Cardiac muscle cell (in vitro differentiated cells and primary cell): ENCODE measurements at places on chromosomes 2 and 18.

DNA sequence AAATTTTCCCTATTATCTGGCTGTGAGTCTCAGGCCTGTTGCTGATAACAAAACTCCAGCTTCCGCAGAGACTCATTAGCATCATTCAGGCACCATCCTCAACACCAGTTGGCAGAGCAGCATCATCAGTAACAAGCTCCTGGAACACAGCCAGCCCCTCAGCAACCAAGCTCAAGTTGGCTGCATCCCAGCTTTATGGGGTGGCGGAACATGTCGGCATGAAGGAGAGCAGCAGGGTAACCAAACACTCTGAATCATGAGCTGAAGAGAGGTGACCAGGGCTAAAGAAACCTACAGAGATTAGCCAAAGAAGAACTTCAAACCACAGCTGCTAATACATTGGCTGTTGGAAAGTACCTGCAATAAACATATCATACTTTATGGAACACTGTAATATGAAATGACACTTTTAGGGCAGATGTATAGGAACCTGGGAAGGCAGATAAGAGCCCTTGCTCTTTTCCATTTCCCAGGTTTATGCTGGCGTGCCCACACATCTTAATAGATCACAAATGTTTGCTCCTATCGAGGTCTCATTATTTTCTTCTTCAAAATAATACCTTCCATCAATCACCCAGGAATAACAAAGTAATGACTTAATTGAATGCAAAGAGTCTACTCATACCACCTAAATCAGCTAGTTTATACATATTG lies 63.8 kb downstream of the PDE11A start:
- H3K27ac ChIP-seq, result no peak overlapping the region
- DNase-seq, result peak; percentile 12
- no peaks in the 10 kb centered on the region for H3K4me1 ChIP-seq
- no peaks in the 10 kb centered on the region for H3K27me3 ChIP-seq
- H3K4me3 ChIP-seq, result no peak overlapping the region
- no peaks in the 10 kb centered on the region for H3K36me3 ChIP-seq

DNA sequence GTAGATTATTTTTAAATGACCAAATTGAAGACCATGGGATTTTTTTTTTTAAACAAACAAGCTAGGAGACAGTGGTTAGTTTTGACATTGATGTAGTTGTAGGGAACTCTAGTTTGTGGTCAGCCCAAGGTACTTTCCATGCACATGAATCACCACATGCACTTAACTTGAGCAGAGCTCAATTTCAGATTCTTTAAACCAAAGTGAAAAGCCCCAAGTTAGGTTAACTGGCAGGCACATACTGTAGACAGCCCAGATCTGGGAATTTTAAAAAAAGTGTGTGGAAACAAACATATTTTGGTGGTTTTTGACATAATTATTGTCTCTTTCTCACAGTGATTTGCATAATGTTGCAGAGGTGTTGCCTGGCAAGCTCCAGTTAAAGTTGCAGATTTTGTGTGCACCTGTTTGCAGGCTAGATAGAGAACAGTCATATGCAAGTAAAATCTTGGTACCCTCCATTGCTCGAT lies 88.4 kb downstream of the BCL2L11 start:
- no peaks in the 10 kb centered on the region for H3K27me3 ChIP-seq
- H3K27ac ChIP-seq, result no peak overlapping the region
- H3K4me3 ChIP-seq, result no peak overlapping the region
- peak; percentile 43 for DNase-seq
- H3K36me3 ChIP-seq, result no peaks in the 10 kb centered on the region

DNA sequence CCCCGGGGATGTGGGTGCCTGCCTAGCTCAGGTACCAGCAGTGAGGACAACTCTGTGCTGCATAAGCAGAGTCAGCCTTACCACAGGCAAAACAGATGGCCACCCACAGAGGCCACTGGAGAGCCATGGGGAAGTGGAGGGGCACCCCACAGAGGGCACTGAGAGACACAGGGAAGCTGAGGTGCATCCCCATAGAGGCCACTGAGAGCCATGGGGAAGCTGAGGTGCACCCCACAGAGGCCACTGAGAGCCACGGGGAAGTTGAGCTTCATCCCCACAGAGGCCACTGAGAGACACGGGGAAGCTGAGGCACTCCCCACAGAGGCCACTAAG lies 134.1 kb upstream of the EPAS1 start:
- no peak overlapping the region for H3K4me3 ChIP-seq
- peaks cover 11% of the 10 kb centered on the region for H3K4me1 ChIP-seq
- H3K36me3 ChIP-seq, result no peaks in the 10 kb centered on the region
- no peaks in the 10 kb centered on the region for H3K27me3 ChIP-seq

- no peak overlapping the region for H3K4me3 ChIP-seq
- no peaks in the 10 kb centered on the region for H3K36me3 ChIP-seq
- DNase-seq, result no peak
- H3K27ac ChIP-seq, result no peak overlapping the region
- no peaks in the 10 kb centered on the region for H3K27me3 ChIP-seq
These were observed 31.0 kb downstream of the ABCA12 start for GRCh38 chr2:215107216-215108056.

GRCh38 chr2:61898810-61899209 lies 6.7 kb upstream of the COMMD1 start:
- DNase-seq, result peak; percentile 39
- no peak overlapping the region for H3K4me3 ChIP-seq

DNA sequence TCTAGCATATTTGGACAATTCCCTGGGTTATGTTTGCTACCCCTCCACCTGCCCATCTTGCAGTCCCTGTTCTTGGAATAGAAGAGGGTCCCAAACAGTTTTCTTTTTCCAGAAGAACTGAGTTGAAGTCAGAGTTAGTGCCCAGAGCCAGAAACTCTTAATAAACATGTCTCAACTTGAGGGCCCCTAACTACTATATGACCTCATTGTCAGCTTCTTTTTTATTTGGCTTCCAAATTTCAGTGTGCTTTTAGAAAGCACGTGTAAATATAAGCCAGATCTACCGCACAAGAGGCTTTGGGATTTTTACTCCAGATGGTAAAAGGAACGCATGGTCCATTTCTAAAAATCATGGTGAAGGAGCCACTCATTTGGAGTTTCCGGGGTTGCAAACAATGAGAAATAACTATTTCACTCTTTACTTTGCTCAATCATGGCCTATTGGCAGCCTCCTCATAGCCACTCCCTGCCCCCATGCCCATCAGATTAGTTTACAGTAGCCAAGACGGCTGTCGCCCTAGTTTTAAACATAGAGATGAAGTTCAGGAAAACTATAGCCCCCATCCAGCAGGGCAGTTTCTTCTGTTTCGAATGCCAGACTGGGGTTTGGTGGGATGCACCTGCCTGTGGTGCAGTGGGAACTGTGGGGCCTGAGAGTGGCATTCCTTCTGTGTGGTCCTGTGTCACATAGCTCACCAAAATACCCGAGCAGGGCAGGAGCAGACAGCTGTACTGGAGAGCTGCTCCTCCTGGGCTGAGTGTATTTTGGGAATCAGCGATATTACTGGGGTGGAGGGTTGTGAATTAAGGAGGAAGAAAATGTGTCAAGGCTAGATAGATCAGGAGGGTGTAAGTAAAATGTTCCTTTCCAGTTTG lies 1.7 kb downstream of the MAPRE3 start:
- DNase-seq, result no peak
- H3K4me1 ChIP-seq, result peaks cover 51% of the 10 kb centered on the region
- peak overlapping the region; percentile 91 for H3K4me3 ChIP-seq
- peak overlapping the region; percentile 70 for H3K27ac ChIP-seq
- no peaks in the 10 kb centered on the region for H3K36me3 ChIP-seq

- H3K4me3 ChIP-seq, result no peak overlapping the region
- H3K4me1 ChIP-seq, result no peaks in the 10 kb centered on the region
- H3K36me3 ChIP-seq, result no peaks in the 10 kb centered on the region
These were observed 1324.6 kb upstream of the NRXN1 start for GRCh38 chr2:52356556-52356955.

DNA sequence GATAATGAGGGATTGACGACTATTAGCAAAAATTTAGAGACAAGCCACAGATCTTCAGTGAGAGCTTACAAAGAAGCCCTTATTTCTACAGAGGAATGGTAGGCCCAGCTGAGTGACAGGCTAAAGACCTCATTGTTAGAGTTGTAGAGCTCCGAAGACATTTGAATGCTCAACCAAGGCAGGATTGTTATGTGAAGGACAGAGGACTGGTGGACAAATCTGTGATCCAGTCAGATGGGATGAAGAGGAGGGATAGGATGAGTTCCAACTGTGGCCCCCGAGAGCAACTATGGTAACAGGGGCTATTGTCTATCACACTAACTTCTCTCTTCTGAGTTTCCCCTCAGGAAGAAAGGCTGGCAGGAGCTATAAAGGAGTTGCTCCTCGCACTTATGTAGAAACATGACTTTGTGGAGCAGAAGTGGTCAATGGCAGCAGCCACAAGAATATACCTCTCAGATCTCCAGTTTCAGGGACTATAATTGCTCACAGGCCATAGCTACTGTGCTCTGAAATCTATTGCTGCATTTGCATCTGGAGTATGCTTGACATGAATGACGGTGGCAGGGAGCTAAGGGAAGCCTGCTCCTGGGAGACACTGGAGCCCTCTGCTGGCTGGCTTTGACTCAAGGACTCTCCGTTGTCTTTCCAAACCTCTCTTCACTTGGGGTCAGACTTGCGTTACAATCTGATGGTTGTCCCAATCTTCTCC lies 50.3 kb upstream of the GREB1L start:
- H3K4me1 ChIP-seq, result no peaks in the 10 kb centered on the region
- H3K27ac ChIP-seq, result no peak overlapping the region
- no peak overlapping the region for H3K4me3 ChIP-seq
- H3K36me3 ChIP-seq, result no peaks in the 10 kb centered on the region
- peak; percentile 81 for DNase-seq
- no peaks in the 10 kb centered on the region for H3K27me3 ChIP-seq

GRCh38 chr2:177712462-177712861 lies 319.9 kb downstream of the AGPS start:
- no peak for DNase-seq
- no peaks in the 10 kb centered on the region for H3K27me3 ChIP-seq
- H3K4me3 ChIP-seq, result no peak overlapping the region

DNA sequence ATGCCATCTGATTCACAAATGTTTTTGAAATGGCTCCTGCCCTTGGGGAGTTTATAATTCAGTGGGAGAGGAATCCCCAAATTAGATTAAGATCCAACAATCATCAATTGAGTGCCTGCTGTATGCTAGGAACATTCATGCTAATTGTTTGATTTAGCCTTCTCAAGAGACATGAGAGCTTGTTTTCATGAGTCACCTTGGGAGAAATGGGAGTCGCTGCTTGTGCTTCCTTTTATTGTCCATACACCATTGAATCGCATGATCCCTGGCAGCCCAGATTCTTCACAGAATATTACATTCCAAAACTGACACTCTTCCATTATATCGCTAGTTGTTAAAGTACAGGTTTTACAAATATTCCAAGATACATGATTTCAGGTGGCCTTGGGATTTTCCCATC lies 106.0 kb upstream of the MAP3K20 start:
- H3K4me1 ChIP-seq, result no peaks in the 10 kb centered on the region
- H3K4me3 ChIP-seq, result no peak overlapping the region

DNA sequence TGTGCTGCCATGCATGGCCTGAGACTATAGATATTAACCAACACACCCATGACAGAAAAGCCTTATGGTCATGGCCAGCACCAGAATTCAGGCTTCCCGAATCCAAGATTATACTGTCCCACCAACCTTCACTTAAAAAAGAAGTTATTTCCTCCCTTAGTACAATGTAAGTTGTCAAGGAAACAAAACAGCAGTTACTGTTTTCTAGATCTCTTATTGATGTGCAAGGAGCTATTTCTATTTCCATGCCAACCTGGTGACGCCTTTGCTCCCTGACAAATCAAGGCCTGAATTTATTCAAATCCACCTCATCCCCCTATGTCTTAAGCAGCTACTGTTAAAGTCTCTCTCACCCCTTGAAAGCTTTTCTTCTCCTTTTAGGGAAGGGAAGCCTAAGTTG lies 249.3 kb downstream of the ZNF521 start:
- H3K36me3 ChIP-seq, result no peaks in the 10 kb centered on the region
- DNase-seq, result no peak
- H3K27ac ChIP-seq, result no peak overlapping the region
- H3K4me3 ChIP-seq, result no peak overlapping the region
